ENCODE measurements at places on chromosomes 7 and 10. TPM values are rescaled to one million over a fixed set of nuclear protein-coding genes. Genes with fewer than 3 reads are reported as not detected.

GRCh38 chr7:101273206-101273605 lies 28.3 kb upstream of the FIS1 start:
- no peak for DNase-seq

- DNase-seq: no peak
These were observed 44.4 kb upstream of the AMPH start for GRCh38 chr7:38675494-38676106.

GRCh38 chr10:74824184-74824899 lies 2.1 kb upstream of the KAT6B start:
- no peak for DNase-seq

DNA sequence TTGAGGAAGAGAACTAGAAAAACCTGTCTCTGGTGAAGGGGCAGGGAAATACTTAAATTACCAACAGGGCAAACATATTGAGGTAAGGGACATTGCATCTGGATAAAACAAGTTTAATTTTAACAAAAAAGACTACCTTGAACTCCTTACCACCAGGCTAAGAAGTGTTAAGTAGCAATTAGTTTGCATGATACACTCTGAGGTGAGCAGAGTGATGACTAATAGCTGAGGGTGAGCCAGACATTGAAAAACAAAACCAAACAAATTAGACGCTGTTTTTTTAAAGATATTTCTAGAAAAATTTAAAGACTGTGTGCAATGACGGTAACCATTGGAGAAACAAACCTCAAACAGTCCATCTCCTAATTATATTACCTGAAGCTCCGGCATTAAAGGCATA lies 105.9 kb downstream of the ANKRD7 start:
- no peak for DNase-seq

DNA sequence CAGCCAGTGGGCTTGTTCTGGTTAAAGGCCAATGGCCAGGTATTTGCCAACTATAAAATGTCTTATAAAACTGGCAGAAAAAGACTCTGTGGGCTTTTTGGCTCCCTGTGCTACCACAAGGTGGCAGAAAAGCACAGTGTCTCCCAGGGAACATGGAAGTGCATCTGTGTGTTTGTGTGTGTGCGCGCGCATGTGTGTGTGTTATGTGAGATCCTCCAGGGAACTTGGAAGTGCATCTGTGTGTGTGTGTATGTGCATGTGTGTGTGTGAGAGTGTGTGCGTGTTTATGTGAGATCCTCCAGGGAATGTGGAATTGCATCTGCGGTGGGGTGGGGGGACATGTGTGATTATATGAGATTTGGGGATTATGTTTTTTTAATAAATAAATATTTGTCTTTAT lies 30.2 kb upstream of the ABI1 start:
- DNase-seq: peak; percentile 53

GRCh38 chr7:125555916-125556315 lies 626.3 kb upstream of the POT1 start:
- DNase-seq: no peak

GRCh38 chr7:158843771-158844170 lies 12.6 kb upstream of the DYNC2I1 start:
- no peak for DNase-seq

DNA sequence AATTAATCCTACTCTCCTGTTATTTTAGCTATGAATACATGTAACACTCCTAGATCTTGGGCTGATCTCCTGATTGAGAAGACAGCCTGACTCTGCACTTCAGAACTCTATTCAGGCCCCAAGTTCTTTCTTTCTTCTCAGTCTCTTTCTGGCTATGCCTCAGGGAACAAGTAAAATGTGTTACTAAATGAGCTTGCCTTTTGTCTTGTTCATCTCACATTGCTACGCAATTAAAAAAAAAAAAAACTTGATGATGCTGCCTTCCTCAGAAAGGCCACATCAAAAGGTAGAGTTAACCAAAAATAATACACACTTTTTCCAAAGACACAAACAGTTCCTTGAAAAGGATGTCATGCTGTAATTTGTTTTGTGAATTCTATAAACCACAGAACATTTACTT lies 258.1 kb downstream of the TWIST1 start:
- peak; percentile 8 for DNase-seq

- DNase-seq: peak; percentile 5
These were observed 117.5 kb upstream of the UNC5B start for GRCh38 chr10:71094712-71095390.

GRCh38 chr10:43627942-43628341 lies 20.7 kb downstream of the ZNF32 start:
- DNase-seq: no peak

GRCh38 chr10:96450529-96451207 lies 63.1 kb downstream of the TLL2 start:
- DNase-seq: no peak

- no peak for DNase-seq
These were observed 148.8 kb downstream of the CHN2 start for GRCh38 chr7:29343399-29343798.

DNA sequence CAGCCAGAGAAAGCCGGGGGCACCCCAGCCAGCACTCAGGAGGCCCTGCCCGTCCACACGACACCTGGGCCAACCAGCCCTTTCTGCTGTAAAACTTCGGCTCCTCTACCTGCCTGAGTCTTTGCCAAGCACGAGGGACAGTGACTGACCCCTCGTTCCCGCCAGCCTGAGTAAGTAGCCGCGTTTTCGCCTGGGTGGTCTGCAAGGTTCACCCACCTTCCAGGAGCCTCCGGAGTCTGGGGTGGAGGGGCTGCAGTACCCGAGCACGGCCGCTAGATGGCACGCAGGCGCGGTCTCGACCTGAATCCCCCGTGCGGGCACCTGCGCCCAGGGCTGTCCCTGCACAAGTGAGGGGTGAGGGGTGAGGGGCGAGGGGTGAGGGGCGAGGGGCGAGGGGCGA lies 192.7 kb downstream of the PTPRN2 start:
- DNase-seq: no peak

DNA sequence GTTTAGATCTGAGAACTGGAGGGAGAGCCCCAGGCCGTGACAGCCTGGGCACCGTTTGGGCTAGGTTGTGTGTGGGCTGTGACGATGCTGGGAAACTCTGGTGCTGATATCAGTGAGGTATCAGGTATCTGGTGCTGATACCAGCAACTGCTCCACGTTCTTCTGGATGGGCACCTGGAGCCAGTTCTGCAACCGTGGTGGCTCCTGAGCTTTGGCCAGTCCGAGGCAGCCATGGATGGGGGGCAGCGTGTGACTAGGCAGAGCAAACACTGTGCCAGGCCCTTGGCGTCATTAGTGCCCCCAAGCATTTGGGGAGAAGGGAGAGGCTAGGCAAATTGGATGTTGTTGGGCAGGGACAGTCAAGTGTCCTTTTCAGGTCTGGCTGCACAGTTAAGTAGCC lies 57.9 kb downstream of the ZNF467 start:
- DNase-seq: no peak

DNA sequence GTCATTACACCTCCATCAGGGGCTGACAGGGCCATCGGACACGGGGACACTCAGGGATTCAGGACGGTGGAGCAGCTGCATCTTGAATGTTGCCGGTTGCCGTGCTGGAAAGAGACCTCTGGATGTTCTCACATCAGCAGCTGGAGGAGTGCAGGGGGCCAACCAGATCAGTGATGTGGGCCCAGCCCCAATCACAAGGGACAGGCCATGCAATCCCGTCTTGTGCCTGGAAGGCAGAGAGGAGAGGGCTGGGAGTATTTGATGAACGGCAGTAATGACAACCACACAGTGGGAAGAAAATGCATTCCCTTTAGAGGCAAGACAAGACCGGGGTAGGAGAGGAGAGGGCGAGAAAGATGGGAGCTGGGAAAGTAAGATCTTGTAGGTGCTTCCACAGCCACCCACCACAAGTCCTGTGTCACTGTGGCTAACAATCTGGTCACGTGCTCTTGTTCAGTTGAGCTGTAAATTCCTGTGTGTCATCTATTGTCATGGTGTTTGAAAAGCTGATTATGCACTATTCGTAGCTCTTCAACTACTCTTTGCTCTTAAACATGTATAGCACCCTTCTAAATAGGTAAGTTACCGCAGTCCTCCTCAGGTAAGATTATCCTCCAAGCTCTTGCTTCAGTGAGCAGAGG lies 85.9 kb upstream of the LEP start:
- DNase-seq: no peak

Gene NUTM2B
- 0.70 TPM for total RNA-seq

Gene GPR146
- 3.4 TPM for total RNA-seq

Gene LANCL2
- 35.9 TPM for total RNA-seq

Gene NPY4R
- total RNA-seq: 0.53 TPM

Gene LIPM
- not detected for total RNA-seq

Gene AKR1C4
- total RNA-seq: not detected

Gene EZH2
- 13.8 TPM for total RNA-seq
